NCI-H1694 treated with DMSO at 0.1 percent for 48 hours (cell line): ENCODE measurements at places on chromosomes 1 and 21.

GRCh38 chr1:11714831-11715575, 20.9 kb upstream of the AGTRAP start:
- no peak for DNase-seq

DNA sequence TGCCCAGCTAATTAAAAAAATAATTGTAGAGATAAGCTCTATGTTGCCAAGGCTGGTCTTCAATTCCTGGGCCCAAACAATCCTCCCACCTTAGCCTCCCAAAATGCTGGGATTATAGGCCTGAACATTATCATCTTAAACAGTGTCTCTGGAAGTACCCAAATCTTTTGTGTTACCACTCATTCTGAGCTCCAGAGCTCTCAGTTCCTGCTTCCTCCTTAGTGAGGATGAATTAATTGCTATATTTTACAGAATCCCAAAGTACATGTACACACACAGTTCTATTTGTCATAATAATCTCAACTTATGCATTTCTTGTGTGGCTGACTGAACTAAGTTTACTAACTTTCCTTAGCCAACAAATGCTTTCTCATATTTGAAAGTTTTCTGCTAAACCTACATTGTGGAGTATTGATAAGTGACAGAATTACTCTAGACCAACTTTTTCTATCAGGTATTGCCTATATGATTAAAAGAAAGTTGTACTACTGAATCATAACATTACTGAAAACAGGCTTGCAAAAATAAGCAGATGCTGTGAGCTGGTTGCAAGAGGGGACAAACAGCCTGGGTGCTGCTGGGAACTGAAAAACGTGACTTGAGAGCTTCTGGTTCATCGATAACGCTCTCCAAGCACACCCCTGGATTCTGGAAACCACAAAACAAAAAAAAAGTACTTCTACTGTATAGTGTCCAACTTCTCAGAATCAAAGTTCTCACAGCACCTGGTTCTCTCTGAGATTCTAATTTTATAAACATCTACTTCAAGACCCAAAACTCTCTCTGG, 15.3 kb downstream of the VAV3 start:
- DNase-seq: no peak

GRCh38 chr1:200139661-200140250, 112.2 kb downstream of the NR5A2 start:
- DNase-seq: peak; percentile 78

DNA sequence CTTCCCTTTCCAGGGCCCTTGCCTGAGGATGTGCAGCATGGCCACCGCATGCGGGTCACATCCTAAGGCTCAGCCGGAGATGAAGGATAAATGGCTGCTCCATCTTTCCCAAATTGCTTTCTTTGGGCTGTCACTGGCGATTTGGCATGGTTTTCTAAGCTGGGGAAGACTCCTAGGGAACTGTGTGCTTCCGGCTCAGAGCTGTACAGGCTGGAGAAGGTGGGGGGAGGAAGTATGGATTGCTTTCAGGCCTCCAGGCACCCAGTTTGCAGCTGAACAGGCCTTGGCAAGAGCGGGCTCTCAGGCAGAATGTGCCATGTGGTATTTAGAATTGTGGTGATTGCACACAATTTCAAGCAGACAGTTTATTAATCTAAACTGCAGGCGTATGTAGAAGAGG, 48.9 kb downstream of the TMEM53 start:
- no peak for DNase-seq

DNA sequence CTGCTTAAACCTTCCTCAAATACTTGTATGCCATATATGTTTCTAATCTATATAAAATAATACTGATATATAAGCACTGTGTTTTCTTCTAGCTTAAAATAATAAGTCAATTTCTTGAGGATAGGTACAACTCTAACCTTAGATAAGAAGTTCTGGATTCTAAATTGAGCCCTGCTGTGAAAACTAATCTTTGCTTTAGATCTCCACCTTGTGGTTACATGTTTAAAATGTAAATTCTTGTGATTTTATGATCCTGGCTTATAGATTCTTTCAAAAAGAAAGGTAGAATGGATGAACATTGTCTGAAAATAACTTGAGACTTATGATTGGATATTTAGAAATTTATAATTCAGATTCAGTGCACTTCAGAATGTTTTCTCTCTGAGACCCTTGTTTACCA, 38.9 kb upstream of the HMCN1 start:
- no peak for DNase-seq

DNA sequence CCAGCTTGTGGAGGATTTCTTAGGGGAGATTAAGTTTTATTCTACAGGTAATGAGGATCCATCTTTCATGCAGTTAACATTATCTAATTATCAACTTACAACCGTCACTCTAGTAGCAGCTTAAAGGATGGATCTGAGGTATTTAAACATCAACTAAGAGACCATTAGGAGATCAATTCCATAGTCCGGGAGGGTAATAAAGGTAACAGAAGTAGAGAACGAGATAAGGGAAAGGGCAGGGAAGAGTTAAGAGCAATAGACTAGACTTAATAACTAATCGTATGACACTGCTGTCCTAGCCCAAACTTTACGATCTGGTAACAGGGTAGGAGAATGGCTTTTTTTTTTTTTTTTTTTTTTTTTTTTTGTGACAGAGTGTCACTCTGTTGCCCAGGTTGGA, 19.5 kb upstream of the CCDC17 start:
- DNase-seq: no peak

GRCh38 chr1:54390655-54391054, 15.5 kb downstream of the SSBP3 start:
- no peak for DNase-seq

DNA sequence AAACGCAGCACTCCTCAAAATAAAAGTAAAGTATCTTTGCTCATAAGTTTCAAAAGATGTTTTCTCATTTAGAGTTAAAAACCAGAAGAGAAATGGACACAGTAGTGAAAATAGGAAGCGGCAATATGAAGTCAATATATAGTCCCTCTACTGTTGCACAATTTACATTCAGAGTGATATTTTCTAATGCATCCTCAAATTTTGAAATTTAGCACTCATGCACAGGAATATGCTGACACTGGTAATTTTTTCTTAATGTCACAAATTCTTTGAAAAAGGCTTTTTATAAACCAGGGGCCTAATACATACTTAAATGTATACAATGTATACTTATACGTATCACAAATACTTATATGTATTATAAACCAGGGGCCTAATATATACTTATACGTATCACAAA, 19.5 kb downstream of the ST7L start:
- no peak for DNase-seq

DNA sequence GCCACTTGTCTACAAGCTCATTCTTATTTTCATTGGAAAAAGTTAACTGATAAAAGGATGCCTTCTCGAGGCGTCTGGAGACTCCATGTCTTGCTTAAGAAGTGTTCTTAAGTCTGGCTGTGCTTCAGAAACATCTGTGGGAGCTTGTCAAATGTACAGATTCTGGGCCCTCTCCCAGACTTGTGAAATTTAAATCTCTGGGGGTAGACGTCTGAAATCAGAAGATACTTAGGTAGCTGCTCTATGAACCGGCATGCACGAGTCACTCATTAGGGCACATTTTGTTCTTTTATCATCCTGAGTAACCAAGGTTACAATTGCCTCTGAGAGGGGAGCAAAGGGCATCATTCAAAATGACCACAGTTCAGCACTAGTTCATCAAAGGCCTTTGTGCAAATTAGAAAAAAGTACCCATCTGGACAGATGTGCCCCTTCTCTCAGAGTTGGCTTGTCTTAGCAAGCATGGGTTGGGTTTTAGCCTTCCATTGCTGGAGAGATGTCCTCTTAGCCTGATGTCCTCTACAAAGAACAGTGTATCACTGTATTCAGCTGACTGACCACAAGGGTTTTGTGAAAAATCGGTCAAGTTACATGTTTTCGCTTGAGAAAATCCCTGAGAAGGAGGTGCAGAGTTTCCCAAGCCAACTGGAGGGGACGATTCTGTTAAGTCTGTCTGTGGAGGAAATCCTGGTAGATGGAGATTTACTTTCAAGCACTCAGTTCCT, 156.9 kb downstream of the ASTN1 start:
- peak; percentile 81 for DNase-seq

GRCh38 chr1:65112811-65113210, 35.2 kb upstream of the AK4 start:
- DNase-seq: no peak

DNA sequence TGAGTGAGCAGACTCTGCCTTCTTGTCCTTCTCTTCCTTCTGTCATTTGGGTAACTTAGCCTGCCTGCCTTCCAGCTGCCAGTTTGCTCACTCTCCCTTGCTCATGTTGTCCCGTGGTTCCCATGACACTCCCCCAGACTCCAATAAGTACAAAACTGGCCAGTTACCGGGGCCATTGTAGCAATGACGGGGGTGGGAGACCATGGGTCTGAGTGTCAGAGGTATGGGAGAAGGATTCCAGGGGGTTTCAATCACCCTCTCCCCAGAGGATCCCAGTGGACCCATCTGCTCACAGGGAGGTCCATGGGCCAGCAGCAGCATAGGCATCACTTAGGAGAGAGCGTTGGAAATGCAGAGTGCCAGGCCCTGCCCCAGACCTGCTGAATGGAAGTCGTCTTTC, 51.3 kb downstream of the CAPN9 start:
- DNase-seq: no peak

DNA sequence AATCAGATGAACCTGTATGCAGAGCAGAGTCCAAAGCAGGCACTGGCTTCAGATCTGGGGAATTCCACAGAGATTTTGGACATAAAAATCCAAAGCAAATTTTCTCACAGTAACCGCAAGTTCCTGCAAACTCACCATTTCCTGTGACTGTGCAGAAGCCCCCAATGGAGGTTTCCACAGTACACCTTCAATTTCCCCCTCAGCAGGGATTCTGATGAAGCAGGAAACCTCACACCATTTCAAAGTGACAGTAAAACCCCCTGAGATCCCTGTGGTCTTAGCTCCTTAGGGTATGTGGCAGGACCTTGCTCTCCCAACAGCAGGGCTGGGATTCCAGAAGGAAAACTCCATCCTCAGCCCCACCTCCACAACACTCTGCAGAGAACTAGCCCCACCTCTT, 6.0 kb upstream of the TGFBR3 start:
- DNase-seq: no peak
